ENCODE measurements at places on chromosomes 7 and 10. TPM values are rescaled to one million over a fixed set of nuclear protein-coding genes. Genes with fewer than 3 reads are reported as not detected.
A peak's percentile ranks its signal among the peaks of the same experiment; 100 is the strongest.

DNA sequence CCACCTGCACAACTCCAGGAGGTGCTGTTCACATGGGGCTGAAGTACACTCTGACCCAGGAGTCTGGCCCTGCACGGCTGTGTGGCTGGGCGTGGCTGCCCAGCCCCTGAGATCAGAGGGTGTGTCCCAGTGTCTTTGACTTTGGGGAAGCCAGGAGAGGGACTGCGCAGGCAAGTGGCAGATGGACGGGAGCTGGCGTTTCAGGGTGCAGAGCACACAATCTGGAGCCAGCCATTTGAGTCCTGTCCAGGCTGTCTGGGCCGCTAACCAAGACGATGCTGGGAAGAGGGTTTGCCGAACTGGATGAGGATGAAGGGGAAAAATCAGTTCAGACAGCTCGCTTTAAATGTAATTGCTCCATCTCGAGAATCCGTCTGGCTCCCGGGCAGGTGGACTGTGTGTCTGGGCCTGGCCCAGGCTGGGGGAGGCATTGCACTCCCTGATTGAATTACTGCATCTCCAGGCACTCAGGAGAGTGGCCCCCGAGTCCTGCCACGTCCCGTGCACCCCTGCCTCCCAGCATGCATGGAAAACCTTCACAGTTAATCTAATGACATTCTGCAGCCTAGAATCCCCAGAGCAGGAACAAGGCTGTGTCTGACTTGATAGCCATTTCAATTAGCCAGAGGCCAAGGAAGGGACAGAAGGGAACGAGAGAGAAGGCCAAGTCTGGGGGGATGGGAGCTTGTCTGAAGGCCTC, 120.8 kb upstream of the NANOS1 start:
- DNase-seq = no peak

DNA sequence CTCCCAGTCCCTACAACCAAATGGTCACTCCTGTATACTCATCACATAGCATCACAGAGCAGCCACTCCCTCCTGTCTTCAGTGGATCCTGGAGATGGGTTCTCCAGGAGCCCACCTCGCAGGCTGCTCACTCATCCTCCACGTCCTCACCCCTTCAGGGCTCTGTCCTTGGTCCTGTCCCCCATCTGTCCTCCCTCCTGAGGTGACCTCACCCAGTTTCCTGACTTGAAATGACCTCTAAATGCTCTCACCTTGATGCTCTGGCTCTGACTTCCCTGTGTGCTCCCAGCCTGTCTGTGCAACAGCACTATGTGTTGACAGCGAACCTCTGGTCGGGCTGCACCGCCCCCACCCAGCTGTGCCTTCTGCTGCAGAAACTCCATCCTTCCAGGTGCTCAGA, 2.1 kb upstream of the PPP2R2D start:
- no peak for DNase-seq

The CACNA2D1 gene
- total RNA-seq = 31.0 TPM

The ANKRD7 gene
- 0.39 TPM for total RNA-seq

DNA sequence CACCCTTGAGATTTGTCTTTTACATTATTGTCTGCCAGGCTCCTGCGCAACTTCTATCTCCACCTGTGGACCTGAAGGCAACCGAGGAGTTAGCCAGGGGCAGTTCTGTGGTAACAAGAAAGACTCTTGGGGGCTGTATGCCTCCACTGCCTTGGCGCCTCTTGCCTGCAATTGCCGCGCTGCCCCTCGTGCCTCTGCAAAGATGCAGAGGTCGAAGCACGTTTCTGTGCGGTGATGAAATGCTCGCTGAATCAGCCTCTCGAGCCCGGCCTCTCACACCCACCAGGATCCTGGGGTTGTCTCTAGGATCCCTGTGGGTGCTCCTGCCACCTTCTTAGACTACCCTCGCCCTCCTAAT, 486 bp upstream of the LHFPL3 start:
- DNase-seq = no peak

- no peak for DNase-seq
These were observed 222.9 kb downstream of the PTEN start for GRCh38 chr10:88086187-88086960.

DNA sequence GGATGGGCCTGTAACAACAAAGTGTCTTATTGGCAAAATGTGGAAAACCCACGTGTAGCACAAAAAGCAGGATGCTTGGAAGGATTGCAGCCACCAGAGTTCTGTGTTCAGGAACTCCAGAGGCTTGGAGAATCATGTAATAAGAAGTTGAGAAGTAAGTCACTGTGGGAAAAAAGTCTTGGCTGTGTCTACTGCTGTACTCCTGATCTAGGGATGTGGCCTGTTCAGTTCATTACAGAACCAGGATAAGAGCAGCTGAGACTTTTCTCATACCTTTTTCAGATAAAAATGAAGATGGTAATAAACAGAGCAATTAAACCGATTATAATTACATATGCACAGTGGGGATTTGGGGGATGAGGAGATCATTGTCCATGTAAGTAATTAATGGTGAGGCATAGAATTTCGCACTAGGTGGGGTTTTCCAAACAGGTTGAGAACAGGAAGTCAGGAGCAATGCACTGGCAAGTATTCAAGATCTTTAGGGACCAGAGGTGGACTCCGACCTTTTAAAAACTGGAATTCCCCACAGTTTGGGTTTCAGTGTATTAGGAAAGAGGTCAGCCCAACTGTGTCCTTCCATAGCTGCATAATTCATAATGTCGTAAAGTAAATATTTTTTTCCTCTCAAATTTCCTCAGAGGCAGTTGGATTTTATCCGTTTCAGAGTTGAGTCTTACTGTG, 281.7 kb downstream of the FRMD4A start:
- no peak for DNase-seq

- DNase-seq = no peak
These were observed 100.6 kb upstream of the SEMA3E start for GRCh38 chr7:83749495-83749894.

The CYP26C1 gene
- total RNA-seq = 0.20 TPM

- DNase-seq = peak; percentile 38
These were observed 92.2 kb upstream of the LAMB4 start for GRCh38 chr7:108222236-108222892.

The CALN1 gene
- not detected for total RNA-seq

The GIMAP4 gene
- not detected for total RNA-seq

DNA sequence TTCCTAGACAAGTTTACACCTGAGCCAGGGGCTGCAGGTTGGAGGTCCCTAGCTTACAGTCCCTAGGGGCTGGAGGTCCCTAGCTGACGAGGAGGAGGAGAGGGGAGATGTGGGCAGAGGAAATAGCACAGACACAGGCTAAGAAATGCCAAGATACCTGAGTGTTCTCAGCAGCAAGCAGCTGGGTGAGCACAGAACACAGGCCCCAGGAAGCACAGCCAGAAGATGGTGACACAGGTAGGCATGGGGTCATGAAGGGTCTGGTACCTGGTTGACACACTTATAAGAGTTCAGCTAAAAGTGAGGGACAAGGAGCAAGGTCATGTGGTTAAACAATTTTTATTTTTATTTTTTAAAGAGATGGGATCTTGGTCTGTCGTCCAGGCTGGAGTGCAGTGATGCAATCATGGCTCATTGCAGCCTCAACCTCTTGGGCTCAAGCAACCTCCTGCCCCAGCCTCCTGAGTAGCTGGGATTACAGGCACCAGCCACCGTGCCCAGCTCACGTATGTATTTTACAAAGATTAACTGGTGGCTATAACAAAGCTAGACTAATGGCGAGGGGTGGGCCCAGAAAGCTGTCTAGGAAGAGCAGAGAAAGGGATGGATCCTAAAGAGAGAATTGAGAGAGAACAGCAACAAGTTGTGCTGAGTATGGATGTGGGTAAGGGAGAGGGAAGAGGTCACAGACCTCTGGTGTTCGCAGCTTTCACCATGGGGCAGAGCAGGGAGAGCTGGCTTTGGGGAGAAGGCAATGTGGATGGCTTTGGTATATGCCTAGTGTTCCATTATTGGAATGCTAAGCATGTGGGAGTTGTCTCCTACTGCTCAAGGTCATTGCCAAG, 140.3 kb upstream of the KLF14 start:
- no peak for DNase-seq

DNA sequence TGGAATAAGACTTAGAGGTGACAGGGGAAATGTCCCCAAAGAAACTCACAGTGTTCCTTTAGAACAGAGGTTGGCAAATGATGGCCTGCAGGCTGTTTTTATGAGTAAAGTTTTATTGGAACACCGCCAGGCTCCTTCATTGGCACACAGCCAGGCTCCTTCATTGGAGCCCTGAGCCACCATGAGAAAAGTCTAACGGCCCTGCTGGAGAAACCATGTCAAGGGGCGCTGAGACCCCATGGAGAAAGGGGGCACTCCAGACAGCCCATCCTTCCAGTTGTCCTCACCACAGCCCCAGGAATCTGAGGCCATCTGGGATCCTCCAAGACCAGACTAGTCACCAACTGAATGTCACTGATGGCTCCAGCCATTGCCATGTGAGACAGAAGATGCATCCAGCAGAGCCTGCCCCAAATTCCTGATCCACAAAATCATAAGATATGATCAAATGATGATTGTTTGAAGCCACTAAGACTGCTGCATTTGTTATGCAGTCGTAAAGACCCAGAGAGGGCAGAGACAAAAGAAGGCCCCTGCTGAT, 88.2 kb upstream of the GPR26 start:
- DNase-seq = no peak

DNA sequence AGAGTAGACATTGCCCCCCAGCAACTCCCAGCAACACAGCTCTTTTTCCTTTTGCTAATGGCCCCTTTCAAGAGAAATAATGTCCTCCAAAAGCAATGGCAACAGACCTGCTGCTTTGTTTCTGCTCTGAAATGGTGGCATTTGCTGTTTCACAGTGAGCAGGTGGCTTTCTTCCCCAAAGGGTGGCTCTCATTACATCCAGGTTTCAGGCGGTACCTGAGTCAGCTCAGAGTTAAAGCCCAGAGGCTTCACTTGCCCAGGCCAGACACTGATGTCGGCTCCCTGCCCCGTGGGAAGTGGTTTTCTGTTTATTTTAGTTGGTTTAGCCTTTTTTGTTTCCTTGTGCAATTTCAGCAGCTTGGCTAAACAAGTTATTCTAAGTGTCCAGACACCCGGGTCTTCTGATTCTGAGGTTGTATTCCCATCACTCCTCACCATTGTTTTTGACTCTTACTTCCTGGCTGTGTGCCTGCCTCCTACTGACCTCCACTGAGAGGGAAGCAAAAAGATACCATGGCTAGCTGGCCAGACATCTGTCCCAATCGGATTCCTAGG, 7.8 kb upstream of the ATOH7 start:
- DNase-seq = no peak

DNA sequence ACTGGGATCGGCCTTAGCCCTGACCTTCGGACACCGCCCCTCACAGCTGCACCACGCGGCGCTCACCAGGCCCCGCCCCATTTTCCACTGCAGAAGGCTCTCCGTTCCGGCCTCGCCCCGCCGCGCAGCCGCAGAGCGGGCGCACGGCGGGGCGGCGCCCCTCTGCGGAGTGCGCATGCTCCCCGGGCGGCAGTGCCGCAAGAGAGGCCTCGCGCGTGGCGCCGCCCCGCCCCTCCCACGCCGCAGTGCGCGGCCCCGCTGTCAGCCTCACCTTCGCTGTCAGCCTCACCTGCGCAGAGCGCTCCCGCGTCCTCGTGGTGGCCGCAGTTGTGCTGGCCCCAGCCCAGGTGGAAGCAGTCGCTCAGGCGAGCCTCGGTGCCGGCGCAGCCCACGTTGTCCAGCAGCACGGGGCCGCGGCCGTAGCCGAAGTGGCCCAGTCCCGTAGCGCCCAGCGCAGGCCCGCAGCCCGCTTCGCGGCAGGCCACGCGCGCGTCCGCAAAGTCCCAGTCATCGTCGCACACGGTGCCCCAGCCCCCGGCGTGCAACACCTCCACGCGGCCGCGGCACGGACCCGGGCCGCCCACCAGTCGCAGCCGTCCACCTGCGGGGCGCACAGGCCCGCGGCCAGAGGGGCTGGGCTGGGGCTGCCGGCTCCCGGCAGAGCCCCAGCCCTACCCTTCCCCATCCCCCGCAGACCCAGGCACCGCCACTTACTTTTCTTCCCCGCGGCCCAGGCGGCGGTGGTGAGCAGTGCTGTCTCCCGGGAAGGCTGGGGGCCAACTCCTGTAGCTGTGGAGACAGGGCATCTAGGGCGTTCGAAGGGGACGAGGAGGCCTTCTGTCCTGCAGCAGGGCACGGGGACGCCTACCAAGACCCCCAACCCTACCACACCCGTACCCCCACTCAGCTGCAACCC, 16.1 kb downstream of the SSC4D start:
- peak; percentile 71 for DNase-seq

DNA sequence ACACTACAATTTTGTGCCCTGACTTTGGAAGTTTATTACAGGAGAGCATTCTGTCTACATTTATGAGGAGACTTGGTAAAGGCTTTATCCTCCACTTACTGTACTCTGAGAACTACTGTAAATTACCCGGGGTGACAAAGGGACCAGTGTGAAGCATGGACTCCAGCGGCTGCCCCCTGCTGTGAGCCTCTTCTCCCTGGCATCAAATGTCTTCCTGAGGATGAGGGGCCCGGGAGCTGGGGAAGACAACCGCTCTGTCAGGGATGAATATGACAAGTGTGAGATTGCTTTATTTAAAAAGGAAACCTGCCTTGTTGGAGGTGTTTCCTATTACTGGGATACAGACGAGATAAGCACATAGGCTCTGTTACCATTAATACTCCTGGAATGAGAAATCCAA, 714.8 kb downstream of the CCSER2 start:
- DNase-seq = no peak

The GIMAP8 gene
- total RNA-seq = not detected

DNA sequence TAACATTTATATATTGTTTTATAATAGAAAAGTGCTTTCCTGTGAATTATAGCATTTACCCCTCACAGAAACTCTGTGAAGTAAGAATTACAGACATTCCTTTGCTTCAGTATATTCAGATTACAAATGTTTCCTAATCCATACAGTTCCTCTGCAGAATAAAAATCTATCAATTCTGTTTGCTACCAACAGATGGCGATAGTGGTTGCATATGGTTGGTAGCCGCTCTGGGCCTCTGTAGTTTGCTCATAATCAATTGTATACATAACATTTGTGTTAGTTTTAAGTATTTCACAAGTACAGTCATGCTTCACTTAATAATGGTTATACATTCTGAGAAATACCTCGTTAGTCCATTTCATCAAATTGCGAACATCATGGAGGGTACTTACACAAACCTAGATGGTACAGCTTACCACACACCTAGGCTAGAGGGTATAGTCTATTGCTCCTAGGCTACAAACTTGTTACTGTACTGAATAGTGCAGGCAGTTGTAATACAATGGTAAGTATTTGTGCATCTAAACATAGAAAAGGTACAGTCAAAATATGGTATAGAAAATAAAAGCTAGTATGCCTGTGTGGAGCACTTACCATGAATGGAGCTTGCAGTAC, 94.4 kb upstream of the STEAP4 start:
- DNase-seq = no peak

DNA sequence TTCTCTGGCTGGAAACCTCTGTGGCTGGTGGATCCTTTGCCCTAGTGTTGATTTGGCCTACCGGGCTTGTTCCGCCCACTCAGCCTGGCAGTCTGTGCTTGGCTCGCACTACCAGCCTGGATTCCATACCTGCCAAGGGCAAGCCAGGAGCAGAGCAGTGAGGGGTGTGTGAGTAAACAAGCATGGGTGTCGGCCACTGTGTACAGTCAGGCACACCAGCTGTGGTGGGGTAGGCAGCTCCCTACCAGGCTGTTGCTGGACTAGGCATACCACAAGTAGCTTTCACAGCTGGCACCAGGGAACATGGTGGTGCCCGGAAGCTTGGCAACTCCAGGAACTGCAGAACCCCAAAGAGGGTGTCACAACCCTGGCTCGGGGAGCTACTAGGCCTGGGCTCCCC, 942.9 kb upstream of the LRRN3 start:
- DNase-seq = no peak

- no peak for DNase-seq
These were observed 21.3 kb downstream of the ZEB1 start for GRCh38 chr10:31340343-31340742.

The NAMPT gene
- total RNA-seq = 31.0 TPM

Measured in HFFc6 (cell line).